ENCODE measurements at places on chromosomes 16 and 17.

GRCh38 chr17:17120701-17121100 is 78.4 kb downstream of the MPRIP start:
- DNase-seq: no peak

- DNase-seq: no peak
Measured at GRCh38 chr17:57940653-57941329, 14.4 kb downstream of the CUEDC1 start.

DNA sequence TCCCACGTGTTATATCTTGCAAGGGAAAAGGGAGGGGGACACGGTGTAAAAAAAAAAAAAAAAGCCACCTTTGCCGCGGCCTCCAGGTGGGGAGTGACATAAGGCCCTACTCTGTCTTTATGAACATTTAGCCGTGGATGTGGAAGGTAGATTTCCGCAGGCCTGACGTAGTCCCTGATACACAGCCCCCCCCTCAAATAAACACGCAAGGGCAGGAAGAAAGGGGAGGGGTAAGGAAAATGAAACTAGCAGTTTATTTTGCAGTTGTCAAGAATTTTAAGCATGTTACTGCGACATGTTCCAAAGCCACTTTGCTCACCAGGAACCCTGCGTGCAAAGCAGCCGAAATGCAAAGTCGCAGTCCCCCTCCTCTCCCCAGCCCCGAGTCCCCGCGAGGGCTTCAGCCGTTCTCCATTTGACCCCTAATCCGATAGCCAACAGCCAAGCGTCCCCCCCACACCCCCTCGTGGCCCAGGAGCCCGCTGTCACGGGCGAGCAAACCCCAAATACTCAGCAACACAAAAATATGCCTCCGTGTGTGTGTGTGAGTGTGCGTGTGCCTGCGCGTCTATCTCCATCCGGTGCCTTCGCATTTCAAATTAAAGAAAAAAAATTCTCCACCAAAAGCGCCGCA is 1.2 kb downstream of the CBX4 start:
- no peak for DNase-seq

GRCh38 chr17:39606434-39607056 is 1.2 kb downstream of the NEUROD2 start:
- DNase-seq: peak; percentile 76

- DNase-seq: no peak
Measured at GRCh38 chr17:43998552-43998951, 5.9 kb upstream of the NAGS start.

- no peak for DNase-seq
Measured at GRCh38 chr16:88754109-88754911, 30.7 kb downstream of the PIEZO1 start.

GRCh38 chr16:11152677-11153331 is 103.2 kb downstream of the SOCS1 start:
- no peak for DNase-seq

DNA sequence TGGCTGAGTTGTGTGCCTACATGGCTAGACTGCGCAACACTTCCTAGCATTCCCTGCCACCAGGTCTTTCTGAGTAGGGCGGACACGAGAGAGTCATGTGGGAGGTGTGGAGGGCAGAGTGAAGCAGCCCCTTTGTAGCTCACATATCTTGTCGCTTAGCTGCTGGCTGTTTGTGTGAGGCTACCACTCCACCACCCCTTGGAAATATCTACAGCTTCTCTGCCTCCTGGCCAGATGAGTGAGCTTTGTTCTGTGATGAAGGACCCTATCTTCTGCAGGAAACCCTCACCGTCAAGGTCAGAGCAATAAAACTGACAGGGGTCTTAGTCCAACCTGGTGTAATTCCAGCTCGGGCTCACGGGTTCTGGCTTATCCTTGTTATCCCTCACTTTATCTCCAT is 232.1 kb upstream of the ASIC2 start:
- no peak for DNase-seq

GRCh38 chr17:36004594-36005108 is 3.3 kb upstream of the CCL15 start:
- DNase-seq: no peak

DNA sequence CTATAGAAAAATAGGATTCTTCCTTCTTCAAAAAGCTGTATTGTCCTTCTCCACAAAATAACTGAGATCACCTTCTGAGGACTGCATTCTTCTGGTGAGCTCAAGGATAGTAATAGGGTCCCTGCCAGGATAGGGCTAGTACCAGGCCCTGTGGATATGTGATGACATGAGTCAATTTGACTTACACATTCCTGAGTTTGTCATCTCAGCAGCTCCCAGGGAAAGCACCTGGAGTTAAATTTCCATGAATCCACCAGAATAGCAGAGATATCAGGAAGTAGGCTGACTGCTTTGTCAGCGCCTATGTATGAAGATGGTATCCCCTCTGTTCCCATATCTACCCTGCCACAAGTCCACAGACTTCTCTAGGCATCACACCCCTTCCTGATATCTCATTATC is 225.8 kb downstream of the PMP22 start:
- no peak for DNase-seq

GRCh38 chr17:82463925-82464566 is 5.5 kb downstream of the NARF start:
- no peak for DNase-seq

GRCh38 chr16:49150341-49150740 is 131.3 kb downstream of the CBLN1 start:
- no peak for DNase-seq

- no peak for DNase-seq
Measured at GRCh38 chr17:52476638-52477313, 318.3 kb upstream of the CA10 start.

DNA sequence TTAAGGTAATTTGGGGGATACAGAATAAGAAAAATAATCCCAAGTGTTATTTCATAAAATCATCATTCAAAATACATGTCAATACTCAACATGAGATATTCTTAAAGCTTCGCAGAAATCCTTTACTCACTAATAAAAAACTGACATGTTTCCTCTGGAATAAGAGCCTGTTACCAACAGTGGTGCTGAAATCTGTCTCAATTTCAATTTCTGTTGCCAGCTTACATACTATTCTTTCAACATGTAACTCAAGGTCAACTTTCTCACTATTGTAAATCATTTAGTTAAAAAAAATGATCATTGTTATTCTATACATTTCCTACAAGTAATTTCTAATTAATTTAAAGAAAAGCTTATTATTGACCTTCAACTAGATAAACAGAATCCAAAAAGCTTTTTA is 67.9 kb downstream of the CEP95 start:
- no peak for DNase-seq

DNA sequence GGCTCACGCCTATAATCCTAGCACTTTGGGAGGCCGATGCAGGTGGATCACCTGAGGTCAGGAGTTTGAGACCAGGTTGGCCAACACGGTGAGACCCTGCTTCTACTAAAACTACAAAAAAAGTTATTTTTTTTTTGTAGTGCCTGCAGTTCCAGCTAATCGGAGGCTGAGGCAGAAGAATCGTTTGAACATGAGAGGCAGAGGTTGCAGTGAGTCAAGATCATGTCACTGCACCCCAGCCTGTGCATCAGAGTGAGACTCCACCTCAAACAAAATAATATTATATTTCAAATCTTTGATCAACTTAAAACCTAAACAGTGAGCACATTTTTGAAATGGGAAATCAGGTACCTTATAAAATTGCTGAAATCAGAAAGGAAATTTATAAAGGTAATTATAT is 36.5 kb downstream of the NCOR1 start:
- no peak for DNase-seq

GRCh38 chr16:84482001-84482891 is 22.2 kb downstream of the MEAK7 start:
- no peak for DNase-seq

DNA sequence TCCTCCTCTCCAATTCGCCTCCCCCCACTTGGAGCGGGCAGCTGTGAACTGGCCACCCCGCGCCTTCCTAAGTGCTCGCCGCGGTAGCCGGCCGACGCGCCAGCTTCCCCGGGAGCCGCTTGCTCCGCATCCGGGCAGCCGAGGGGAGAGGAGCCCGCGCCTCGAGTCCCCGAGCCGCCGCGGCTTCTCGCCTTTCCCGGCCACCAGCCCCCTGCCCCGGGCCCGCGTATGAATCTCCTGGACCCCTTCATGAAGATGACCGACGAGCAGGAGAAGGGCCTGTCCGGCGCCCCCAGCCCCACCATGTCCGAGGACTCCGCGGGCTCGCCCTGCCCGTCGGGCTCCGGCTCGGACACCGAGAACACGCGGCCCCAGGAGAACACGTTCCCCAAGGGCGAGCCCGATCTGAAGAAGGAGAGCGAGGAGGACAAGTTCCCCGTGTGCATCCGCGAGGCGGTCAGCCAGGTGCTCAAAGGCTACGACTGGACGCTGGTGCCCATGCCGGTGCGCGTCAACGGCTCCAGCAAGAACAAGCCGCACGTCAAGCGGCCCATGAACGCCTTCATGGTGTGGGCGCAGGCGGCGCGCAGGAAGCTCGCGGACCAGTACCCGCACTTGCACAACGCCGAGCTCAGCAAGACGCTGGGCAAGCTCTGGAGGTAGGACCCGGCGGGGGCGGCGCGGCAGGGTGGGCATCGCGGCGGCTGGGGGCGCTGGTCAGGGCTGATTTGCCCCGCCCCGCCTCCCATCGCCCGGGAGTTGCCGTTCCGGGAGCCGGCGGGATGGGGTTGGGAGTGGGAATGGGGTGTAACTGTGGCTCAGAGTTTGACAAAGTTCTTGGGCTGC is 567 bp downstream of the SOX9 start:
- DNase-seq: peak; percentile 85

DNA sequence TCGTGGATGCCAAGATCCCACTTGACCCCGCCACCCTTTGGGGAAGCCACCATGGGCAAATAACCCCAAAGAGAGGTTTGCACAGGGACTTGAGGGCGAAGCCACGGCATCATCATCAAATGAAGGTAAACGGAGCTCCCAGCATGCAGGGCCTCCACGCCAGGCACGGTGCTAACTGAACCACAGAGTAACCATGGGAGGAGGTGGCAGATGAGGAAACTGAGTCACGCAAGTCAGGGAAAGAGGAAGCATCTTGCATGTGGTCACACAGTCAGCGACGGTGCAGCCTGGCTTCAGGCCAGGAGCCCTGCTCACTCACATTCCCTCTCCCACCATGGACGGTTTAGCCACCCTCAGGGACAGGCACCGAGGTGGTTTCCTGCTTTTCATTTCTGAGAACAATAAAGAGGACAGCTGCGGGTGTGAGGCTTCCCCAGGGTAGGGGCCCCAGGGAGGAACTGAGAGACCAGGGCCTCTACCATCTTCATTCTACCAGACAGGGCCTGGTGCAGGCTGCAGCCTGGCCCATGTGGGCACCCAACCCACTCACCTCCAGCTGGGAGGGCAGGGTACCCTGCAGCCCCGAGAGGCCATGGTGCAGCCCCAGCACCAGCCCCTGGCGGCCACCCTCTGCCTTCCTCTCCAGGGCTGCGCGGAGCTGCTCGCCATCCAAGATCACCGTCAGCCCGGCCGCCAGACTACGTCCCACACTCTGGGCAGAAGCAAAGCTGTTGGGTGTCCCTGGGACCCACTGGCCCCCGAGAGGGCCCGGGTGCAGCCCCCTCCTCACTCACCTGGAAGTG is 78.3 kb downstream of the RMI2 start:
- DNase-seq: no peak

GRCh38 chr17:58265902-58266875 is 14.5 kb downstream of the MPO start:
- DNase-seq: no peak

GRCh38 chr16:47725188-47725695 is 264.1 kb downstream of the PHKB start:
- no peak for DNase-seq

GRCh38 chr16:57470711-57471110 is 8.2 kb downstream of the POLR2C start:
- no peak for DNase-seq

GRCh38 chr16:29729116-29729521 is 16.7 kb downstream of the C16orf54 start:
- DNase-seq: no peak

GRCh38 chr16:49839017-49839825 is 16.7 kb downstream of the ZNF423 start:
- peak; percentile 67 for DNase-seq

GRCh38 chr16:61900482-61900881 is 135.8 kb downstream of the CDH8 start:
- DNase-seq: no peak

DNA sequence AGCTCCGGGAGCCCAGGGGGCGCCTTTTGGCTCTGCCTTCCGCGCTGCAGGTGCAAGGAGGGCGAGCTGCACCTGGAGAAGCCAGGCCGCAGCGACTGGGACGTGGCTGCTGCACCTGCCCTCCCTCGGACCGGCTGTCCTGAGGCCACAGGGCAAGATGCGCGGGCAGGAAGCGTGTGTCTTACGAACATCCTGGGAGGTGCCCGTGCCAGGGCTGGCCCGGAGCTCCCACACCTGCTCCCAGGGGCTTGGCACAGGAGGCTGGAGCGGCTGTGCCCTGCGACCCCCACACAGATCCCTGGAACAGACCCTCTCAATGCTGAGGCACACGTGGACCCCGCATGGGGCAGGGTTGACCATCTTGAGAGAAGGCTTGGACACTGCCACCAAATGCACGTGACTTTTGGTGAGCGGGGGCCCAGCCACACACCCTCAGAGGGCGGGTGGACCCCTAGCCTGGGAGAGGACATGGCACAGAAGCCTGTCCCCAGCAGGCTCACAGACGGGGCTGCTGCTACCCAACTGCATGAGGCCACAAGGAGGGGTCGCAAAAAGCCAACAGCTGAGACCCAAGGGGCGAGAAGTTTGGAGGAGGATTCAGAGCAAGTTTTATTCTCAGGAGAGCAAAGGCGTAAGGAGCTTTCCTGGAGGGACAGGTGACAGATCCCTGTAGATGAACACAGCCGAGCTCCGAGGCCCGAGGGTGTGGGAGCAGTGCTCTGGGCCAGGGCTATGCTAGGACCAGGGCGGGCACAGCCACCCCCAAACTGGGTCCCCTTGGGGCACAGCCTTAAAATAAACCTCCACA is 11.4 kb downstream of the NDUFAF8 start:
- DNase-seq: no peak

GRCh38 chr16:50548909-50549560 is 839 bp downstream of the NKD1 start:
- no peak for DNase-seq

GRCh38 chr16:58843675-58844074 is 109.6 kb upstream of the GOT2 start:
- no peak for DNase-seq

DNA sequence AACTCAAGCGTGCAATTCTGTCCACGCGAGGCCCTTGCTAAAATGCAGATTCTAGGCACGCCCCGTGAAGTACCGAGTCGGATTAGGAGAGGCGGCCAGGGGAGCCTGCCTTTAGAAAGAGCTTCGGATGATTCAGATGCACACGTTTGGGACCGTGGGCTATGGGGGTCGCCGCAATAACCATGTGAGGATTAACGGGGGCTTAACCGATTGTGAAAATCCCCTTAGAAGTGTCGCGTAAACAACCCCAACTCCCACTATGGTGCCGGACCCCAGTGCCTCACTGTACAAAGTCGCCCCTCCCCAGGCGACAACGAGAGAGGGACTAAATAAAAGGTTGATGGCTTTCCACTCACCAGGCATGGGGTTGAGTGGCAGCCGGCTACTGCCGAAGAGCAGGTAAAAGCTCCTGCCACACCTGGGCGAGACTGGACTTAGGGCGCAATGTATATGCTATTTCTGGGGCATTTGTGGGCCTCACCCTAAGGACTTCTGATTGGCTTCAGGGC is 635 bp upstream of the SP2 start:
- no peak for DNase-seq
